IMR-90 (cell line): ENCODE measurements at places on chromosomes 16 and 17. TPM values are rescaled to one million over a fixed set of nuclear protein-coding genes. Genes with fewer than 3 reads are reported as not detected.

- peak; percentile 32 for DNase-seq
- no peaks in the 10 kb centered on the region for H3K27me3 ChIP-seq
- peak overlapping the region; percentile 92 for H3K4me3 ChIP-seq
- peaks cover 7% of the 10 kb centered on the region for H3K36me3 ChIP-seq
- H3K4me1 ChIP-seq: peaks cover 23% of the 10 kb centered on the region
- peak overlapping the region; percentile 97 for H3K27ac ChIP-seq
Measured at GRCh38 chr17:42422412-42422957, 571 bp downstream of the CAVIN1 start.

CDK3 gene
- total RNA-seq: 0.56 and 0.72 TPM in 2 replicates

GJC1 gene
- 53.3 and 69.7 TPM in 2 replicates for total RNA-seq

DNA sequence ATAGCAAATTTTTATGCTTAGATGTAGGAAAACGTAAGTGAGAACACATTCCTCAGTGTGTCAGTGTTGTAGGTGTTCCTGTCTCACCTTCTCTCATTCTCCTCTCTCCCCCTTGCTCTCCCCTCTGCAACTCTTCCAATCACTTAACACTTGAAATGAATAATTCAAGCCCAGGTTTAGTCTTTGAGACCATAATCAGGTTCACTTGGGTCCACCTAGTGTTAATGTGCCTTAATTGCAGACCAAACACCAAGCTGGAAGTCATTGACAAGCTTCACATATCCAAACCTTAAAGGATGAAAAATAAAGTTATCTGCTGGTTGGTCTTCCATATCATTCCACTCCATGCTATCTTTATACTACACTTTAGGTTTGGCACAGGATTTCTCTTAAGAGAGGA is 37.0 kb downstream of the STXBP4 start:
- H3K4me3 ChIP-seq: no peak overlapping the region
- H3K4me1 ChIP-seq: no peaks in the 10 kb centered on the region
- H3K27ac ChIP-seq: no peak overlapping the region
- H3K36me3 ChIP-seq: no peaks in the 10 kb centered on the region
- no peaks in the 10 kb centered on the region for H3K27me3 ChIP-seq

- peak; percentile 63 for DNase-seq
- H3K36me3 ChIP-seq: no peaks in the 10 kb centered on the region
- H3K4me1 ChIP-seq: no peaks in the 10 kb centered on the region; the same call in none of the 2 replicates
- H3K4me3 ChIP-seq: no peak overlapping the region
Measured at GRCh38 chr17:50297407-50297865, 23.2 kb downstream of the TMEM92 start.

DNA sequence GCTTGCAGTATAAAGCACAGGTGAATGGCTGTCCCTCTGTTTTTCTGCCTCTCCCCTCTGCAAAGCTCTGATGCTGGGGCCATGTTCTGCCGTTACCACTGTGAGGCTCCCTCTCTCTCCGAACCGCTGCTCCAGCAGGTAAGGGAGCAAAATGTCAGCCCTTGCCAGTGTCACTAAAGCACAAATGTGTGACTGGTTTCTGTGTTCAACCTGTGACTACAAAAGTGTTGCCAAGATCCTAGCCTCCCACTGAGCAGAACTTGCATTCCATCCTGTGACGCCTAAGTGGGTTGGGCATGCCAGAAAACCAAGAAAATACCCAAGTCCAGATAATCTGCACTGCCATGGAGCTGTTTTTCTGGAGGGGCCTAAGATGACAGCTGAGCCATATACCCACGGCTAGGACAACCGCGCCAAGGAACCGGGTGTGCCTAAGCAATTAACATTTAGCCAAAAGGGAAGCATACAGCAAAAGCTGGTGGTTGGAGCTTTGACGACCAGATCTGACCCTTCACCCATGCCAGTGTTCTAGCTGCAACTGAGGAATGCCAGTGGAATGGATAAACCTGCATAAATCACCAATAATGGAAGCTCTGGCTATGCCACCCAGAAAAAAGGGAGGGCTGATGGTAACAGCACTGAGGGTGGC is 35.0 kb downstream of the PSME3IP1 start:
- no peak overlapping the region for H3K27ac ChIP-seq
- peaks cover 32% of the 10 kb centered on the region for H3K36me3 ChIP-seq
- DNase-seq: peak; percentile 23
- H3K4me1 ChIP-seq: peaks cover 6% of the 10 kb centered on the region; the same call in 1 of the 2 replicates
- no peaks in the 10 kb centered on the region for H3K27me3 ChIP-seq

MMP15 gene
- total RNA-seq: 0.18 and 0.28 TPM in 2 replicates

DRC3 gene
- 0.28 and 0.72 TPM in 2 replicates for total RNA-seq

CYGB gene
- 1.3 and 1.7 TPM in 2 replicates for total RNA-seq

- H3K27me3 ChIP-seq: no peaks in the 10 kb centered on the region
- peaks cover 8% of the 10 kb centered on the region; the same call in 1 of the 2 replicates for H3K4me1 ChIP-seq
- peak overlapping the region; percentile 96 for H3K27ac ChIP-seq
- DNase-seq: peak; percentile 71
Measured at GRCh38 chr17:28812748-28813377, 29.7 kb downstream of the FAM222B start.

COX6A2 gene
- not detected in 2 replicates for total RNA-seq

DNA sequence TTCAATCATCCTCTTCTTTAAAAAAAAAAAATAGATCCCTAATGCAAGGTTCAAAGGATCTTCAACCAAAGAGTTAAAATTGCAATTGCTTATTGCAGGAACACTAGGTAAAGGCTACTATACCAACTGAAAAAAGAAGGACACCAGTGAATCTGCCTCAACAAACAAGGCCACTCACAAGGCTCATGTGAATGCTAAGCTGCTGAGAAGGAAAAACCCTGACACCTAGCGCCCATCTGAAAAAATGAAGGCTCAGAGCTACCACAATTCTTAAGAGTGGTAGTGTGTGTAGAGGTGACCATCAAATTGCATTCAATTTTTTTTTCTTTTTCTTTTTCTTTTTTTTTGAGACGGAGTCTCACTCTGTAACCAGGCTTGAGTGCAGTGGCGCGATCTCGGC is 201.6 kb upstream of the C17orf78 start:
- H3K27me3 ChIP-seq: no peaks in the 10 kb centered on the region
- peak; percentile 28 for DNase-seq
- no peak overlapping the region for H3K4me3 ChIP-seq
- H3K36me3 ChIP-seq: peaks cover 4% of the 10 kb centered on the region; the same call in 1 of the 2 replicates

- no peak for DNase-seq
- no peak overlapping the region for H3K4me3 ChIP-seq
- H3K4me1 ChIP-seq: peaks cover 18% of the 10 kb centered on the region
- no peak overlapping the region for H3K27ac ChIP-seq
Measured at GRCh38 chr16:9126609-9127008, 35.2 kb downstream of the HAPSTR1 start.

DNA sequence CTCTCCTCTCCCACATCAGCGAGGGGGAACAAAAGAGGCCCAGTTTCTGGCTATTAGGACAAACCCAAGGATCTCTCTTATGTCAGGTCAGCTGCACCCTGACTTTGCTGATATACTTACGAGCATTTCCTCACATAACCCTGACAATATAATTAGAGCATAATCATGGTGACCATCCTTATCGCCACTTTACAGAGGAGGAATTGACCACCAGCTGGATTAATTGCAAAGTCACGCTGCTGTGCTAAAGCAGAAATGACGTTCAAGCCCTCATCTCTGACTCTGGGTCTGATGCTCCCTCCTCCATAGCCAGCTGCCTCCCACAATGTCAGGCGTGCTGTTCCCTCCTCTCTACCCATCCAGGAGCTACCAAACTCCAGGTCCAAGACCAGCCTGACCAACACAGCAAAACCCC is 42.6 kb downstream of the TRARG1 start:
- H3K4me3 ChIP-seq: no peak overlapping the region
- no peak overlapping the region for H3K27ac ChIP-seq
- peaks cover 6% of the 10 kb centered on the region; the same call in 1 of the 2 replicates for H3K27me3 ChIP-seq
- no peak for DNase-seq

HID1 gene
- 0.18 and 0.56 TPM in 2 replicates for total RNA-seq

SMARCE1 gene
- 119 and 169 TPM in 2 replicates for total RNA-seq

KRT40 gene
- total RNA-seq: not detected in 2 replicates

NOG gene
- total RNA-seq: 11.7 and 13.1 TPM in 2 replicates

DNA sequence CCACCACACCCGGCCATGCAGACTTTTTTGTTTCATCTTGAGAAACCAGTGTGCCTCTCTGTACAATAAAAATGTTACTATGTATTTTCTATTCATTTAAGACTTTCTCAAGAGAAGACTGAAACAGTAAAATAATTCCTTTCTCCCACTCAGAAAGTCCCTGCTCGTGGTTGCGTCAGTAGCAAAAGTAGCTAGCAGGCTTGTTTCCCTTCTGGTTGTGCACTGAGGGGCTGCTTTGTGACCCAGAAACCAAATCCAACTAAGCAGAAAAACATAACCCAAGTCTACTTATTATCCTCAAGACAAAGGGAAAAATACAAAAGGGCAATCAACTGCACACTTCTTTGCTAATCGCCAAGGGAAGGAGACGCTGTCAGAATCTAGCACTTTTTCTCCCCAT is 3.4 kb upstream of the PNPO start:
- DNase-seq: no peak
- H3K4me1 ChIP-seq: peaks cover 6% of the 10 kb centered on the region
- H3K27ac ChIP-seq: no peak overlapping the region
- H3K27me3 ChIP-seq: no peaks in the 10 kb centered on the region

DNA sequence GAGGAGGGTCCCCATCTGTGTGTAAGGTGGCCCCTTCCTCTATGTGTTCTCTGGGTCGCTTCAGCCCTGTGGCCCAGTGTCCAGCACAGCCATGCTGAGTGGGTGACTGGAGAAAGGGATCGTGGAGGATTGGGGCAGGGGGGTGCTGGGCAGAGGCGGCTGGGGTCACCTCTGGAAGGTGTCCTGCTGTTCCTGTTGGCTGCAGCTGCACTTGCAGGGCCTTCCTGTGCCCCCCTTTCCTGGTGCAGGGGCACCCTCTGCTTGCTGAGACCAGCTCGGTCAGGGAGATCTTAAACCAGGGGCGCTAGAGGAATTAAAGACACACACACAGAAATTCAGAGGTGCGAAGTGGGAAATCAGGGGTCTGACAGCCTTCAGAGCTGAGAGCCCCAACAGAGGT is 11.1 kb downstream of the IL32 start:
- no peaks in the 10 kb centered on the region for H3K36me3 ChIP-seq
- H3K27ac ChIP-seq: no peak overlapping the region
- no peaks in the 10 kb centered on the region for H3K4me1 ChIP-seq
- DNase-seq: no peak

DNA sequence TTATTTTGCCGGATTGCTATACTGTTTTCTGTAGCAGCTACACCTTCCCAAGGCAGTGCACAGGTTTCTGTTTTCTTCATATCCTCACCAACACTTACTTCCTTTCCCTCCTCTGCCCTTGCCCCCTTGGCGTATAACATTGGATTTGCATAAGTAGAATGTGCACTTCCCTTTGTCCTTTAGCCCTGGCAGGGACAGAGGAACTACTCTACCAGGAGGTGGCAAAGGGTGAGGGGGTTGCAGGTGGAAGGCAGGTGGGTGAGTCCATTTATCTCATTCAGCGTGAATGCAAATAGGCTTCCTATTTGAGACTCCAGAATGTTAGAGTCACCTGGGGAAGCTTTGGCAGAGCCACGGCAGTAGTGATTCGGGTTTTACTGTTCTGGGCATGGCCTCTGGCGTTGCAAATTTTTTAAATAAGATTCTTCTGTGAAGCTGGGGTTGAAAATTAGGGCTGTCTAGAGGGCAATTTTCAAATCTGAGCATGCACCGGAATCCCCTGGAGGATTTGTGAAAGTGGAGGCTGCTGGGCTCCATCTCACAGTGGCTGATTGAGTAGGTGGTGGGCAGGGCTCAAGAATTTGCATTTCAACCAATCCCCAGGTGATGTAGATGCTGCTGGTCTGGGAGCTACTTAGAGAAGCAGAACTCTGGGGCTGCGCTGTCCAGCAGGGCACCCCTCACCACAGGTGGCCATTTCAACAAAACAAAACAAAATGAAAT is 84.7 kb downstream of the PLCG2 start:
- no peaks in the 10 kb centered on the region for H3K4me1 ChIP-seq
- H3K27me3 ChIP-seq: peaks cover 11% of the 10 kb centered on the region
- no peak overlapping the region for H3K27ac ChIP-seq
- no peaks in the 10 kb centered on the region for H3K36me3 ChIP-seq
- no peak for DNase-seq

- H3K27ac ChIP-seq: no peak overlapping the region
- peaks cover 6% of the 10 kb centered on the region for H3K4me1 ChIP-seq
- H3K27me3 ChIP-seq: no peaks in the 10 kb centered on the region
- peaks cover 44% of the 10 kb centered on the region for H3K36me3 ChIP-seq
Measured at GRCh38 chr16:58678716-58679115, 5.9 kb downstream of the SLC38A7 start.

GRCh38 chr17:6366221-6366666 is 68.7 kb downstream of the AIPL1 start:
- peaks cover 5% of the 10 kb centered on the region for H3K27me3 ChIP-seq
- no peak overlapping the region for H3K27ac ChIP-seq
- peaks cover 21% of the 10 kb centered on the region for H3K4me1 ChIP-seq
- no peak overlapping the region for H3K4me3 ChIP-seq
- H3K36me3 ChIP-seq: no peaks in the 10 kb centered on the region

DNA sequence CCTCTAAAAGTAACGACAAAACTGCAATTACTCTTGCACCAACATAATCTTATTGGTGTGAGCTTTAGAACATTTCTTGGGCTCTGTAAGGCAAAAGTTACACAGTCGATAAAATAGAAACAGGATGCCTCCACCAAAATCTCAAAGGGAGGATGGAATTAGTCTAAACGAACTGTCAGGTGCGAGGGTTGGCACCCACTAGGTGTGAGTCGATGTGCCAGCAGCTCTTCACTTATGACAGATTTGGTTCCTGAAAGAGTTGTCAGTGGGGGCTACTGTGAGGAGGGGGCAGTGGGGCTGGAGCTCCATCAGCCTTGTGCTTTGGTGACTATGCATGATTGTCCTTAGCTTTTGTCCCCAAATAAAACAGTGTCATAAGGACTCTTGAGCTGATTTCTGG is 422.9 kb downstream of the TMEM114 start:
- no peak for DNase-seq
- no peak overlapping the region for H3K27ac ChIP-seq
- no peaks in the 10 kb centered on the region for H3K36me3 ChIP-seq
- H3K27me3 ChIP-seq: no peaks in the 10 kb centered on the region
- no peak overlapping the region for H3K4me3 ChIP-seq

PRSS53 gene
- total RNA-seq: 0.56 and 0.72 TPM in 2 replicates

DNA sequence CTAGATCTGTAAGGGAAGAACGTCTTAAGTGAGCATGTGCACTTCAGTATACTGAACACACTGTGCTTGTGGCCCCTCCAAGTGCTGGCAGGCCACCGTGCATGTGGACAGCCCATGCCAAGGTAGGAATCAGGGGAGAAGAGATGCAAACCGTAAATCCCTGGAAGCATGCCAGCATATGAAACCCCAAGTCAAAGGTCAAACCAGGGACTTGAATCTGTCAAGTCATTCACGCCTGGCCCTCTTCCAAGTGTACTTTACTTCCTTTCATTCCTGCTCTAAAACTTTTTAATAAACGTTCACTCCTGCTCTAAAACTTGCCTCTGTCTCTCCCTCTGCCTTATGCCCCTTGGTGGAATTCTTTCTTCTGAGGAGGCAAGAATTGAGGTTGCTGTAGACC is 2.8 kb upstream of the ATXN2L start:
- H3K4me1 ChIP-seq: no peaks in the 10 kb centered on the region
- 0 out of 2 replicates have a peak, but pooled peaks cover 2% of the 10 kb centered on the region for H3K36me3 ChIP-seq
- H3K27me3 ChIP-seq: no peaks in the 10 kb centered on the region

GRCh38 chr17:42518046-42518754 is 17.8 kb upstream of the NAGLU start:
- no peaks in the 10 kb centered on the region for H3K27me3 ChIP-seq
- DNase-seq: peak; percentile 98
- peaks cover 2% of the 10 kb centered on the region; the same call in 1 of the 2 replicates for H3K36me3 ChIP-seq
- H3K4me1 ChIP-seq: peaks cover 73% of the 10 kb centered on the region
- peak overlapping the region; percentile 99 for H3K27ac ChIP-seq

TMEM238L gene
- not detected in 2 replicates for total RNA-seq
